ENCODE measurements at places on chromosomes 2 and 18. TPM values are rescaled to one million over a fixed set of nuclear protein-coding genes. Genes with fewer than 3 reads are reported as not detected.

DNA sequence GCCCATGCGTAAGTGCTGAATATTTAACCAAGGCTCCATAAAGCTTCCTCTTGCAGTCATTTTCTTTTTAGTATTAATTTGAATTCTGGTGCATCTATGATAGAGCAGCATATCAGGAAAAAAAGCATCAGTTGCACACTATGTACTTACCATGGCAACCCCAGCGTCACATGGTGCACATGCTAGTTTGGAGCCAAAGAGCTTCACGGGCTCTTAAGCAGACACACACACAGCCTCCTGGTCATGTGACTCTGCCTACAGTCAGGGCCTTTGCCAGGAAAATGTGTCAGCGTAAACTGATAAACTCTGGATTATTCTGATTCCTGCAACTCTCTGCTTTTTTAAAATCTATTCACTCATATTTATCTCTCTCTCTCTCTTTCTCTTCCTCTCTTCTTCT lies 30.2 kb downstream of the NYAP2 start:
- no peak for DNase-seq

DNA sequence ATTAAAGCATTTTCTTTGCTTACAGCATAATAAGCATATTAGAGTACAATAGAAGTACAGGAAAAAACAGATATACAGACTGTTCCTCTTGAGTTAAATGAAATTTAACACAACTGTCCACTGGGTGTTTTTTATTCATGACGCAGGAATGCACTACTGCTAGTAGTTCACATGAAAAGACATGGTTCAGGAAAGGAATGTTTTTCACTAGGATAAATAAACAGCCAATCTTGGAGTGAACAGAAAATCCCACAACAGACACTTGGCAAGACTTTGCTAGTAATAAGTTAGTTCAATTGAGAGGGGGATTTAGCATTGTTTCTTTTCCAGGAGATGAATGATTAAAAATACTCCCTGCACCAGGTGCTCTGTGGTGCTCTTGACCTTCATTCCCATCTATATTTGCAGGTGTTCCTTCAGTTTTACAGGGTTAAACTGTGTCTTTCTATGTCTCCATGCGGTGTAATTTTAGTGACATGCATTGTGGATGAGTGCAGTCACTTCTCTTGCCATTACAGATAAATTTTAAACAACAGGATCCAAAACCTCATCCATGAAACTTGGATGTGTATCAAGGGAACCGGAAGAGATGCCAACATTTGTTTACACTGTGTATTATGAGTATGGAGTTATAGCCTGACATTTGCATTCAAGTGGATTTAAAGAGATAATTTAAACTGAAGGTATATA lies 796.6 kb downstream of the DSC3 start:
- no peak for DNase-seq

GRCh38 chr2:177646791-177647190 lies 254.2 kb downstream of the AGPS start:
- no peak for DNase-seq

GRCh38 chr2:207938886-207939285 lies 86.4 kb downstream of the PLEKHM3 start:
- no peak for DNase-seq

GRCh38 chr2:242004223-242004901 lies 134.8 kb downstream of the RTP5 start:
- no peak for DNase-seq

TUBA3E gene
- total RNA-seq = not detected

CD8B2 gene
- total RNA-seq = not detected

CCL20 gene
- total RNA-seq = not detected

REG1B gene
- total RNA-seq = not detected
